SJSA1 (cell line): ENCODE measurements at places on chromosomes 16 and 17.
A peak's percentile ranks its signal among the peaks of the same experiment; 100 is the strongest.

DNA sequence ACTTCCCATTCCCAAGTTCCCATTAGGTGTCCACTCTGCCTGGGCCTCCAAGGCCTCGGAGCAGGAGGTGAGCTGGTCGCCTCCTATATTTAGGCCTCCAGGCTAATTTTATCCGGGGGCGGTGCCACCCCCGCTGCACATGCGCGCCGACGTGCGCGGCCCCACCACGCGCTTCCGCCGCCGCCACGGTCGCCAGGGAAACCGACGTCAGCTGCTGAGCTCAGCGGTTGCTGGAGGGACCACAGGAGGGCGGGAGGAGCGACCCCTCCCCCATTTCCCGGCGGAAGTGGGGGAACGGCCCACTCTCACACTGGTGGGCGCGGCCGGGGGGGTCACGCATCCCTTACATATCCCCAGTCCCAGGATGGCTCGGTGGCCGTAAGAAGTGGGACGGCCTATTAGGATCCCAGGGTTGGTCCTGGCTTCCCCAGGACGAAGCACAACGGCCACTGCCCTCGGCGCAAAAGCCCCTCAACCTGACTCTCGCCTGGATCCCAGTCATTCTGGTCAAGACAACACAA is 1.0 kb downstream of the PER1 start:
- H3K27me3 ChIP-seq = no peaks in the 10 kb centered on the region
- peak overlapping the region; percentile 61 for H3K27ac ChIP-seq
- peak; percentile 81 for DNase-seq

DNA sequence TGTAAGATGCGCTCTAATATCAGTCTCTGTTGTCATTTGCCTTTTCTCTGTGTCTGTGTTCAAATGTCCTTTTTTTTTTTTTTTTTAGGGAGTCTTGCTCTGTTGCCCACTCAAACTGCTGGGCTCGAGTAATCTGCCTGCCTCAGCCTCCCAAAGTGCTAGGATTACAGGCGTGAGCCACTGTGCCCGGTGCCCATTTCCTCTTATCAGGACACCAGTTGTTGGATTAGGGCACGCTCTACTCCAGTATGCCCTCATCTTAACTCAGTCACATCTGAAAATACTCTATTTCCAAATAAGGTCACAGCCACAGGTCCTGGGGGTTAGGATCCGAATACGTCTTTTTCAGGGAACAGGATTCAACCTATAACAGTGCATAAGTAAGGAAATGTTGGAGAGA is 1.9 kb upstream of the TRIM47 start:
- peaks cover 12% of the 10 kb centered on the region; the same call in 1 of the 2 replicates for H3K36me3 ChIP-seq
- H3K4me3 ChIP-seq = no peak overlapping the region
- H3K4me1 ChIP-seq = peaks cover 31% of the 10 kb centered on the region

DNA sequence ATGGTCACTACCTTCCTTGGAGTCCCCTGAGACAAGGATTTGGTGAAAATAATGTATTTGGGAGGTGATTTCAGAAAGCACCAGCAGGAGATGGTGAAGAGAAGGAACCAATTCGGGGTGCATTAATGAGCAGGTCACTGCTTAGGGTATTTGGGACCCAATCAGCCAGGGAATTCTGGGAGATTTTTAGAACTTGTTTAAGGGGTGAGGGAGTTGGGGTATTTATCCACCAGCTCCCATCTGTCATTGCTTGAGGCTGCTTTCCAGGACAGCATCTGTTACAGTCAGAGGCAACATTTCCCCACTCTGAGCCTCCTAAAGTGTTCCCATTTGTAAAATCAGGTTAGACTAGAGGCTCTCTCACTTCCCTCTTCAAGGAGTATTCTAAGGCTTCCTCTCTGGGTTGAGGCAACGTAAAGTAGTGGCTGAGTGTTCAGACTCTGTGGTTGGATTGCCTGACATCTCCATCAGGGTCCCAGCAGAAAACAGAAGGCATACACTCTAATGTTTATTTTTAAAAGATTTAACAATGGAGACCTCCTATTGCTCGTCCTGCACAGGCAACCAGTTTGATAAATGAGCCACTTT is 60.9 kb downstream of the CLEC19A start:
- no peak overlapping the region for H3K4me3 ChIP-seq
- H3K4me1 ChIP-seq = no peaks in the 10 kb centered on the region
- no peak for DNase-seq
- no peak overlapping the region for H3K27ac ChIP-seq
- no peaks in the 10 kb centered on the region for H3K27me3 ChIP-seq
- H3K36me3 ChIP-seq = no peaks in the 10 kb centered on the region

- no peak overlapping the region for H3K4me3 ChIP-seq
- no peaks in the 10 kb centered on the region for H3K27me3 ChIP-seq
- DNase-seq = no peak
- H3K4me1 ChIP-seq = no peaks in the 10 kb centered on the region
- H3K27ac ChIP-seq = no peak overlapping the region
Observed at GRCh38 chr17:31428512-31428911, 37.0 kb downstream of the RAB11FIP4 start.

DNA sequence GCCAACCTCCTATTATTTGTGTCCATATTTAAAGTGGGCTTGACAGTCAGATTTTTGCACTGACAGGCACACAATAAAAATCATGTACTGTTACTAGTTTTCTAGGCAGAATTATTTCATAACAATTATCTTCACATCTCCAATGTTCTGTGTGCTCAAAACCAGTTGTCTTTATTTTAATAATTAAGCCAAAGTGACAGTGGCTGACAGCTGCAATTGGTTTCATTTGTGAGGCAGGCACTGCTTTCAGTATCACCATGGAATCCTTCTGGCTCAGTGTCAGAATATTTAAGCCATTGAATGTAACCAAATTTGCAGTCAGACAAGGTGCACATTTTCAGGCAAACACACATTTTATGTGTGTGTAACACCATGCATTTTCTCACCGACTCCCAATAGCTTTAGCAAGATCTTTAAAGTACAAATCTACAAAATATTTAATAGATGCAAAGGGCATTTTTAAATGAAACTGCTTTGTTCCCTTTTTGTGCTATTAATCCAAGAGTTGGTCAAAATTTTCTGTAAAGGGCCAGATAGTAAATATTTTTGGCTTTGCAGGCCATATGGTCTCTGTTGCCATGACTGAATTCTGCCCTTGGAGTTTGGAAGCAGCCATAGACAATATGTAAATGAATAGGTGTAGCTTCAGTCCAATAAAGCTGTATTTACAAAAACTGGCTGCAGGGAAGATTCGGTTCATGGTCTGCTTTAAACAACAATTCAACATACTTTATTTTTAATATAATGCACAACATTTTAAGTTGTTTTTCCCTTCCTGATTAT is 486.0 kb downstream of the KCNJ2 start:
- no peak overlapping the region for H3K4me3 ChIP-seq
- DNase-seq = no peak
- no peaks in the 10 kb centered on the region for H3K27me3 ChIP-seq
- H3K27ac ChIP-seq = no peak overlapping the region

GRCh38 chr16:28038409-28038808 is 25.1 kb downstream of the GSG1L start:
- no peaks in the 10 kb centered on the region for H3K36me3 ChIP-seq
- H3K4me3 ChIP-seq = no peak overlapping the region
- H3K4me1 ChIP-seq = no peaks in the 10 kb centered on the region

GRCh38 chr17:41490000-41490990 is 585 bp upstream of the KRT36 start:
- peaks cover 15% of the 10 kb centered on the region for H3K4me1 ChIP-seq
- H3K36me3 ChIP-seq = no peaks in the 10 kb centered on the region
- no peak overlapping the region for H3K27ac ChIP-seq
- no peak for DNase-seq
- H3K27me3 ChIP-seq = no peaks in the 10 kb centered on the region

DNA sequence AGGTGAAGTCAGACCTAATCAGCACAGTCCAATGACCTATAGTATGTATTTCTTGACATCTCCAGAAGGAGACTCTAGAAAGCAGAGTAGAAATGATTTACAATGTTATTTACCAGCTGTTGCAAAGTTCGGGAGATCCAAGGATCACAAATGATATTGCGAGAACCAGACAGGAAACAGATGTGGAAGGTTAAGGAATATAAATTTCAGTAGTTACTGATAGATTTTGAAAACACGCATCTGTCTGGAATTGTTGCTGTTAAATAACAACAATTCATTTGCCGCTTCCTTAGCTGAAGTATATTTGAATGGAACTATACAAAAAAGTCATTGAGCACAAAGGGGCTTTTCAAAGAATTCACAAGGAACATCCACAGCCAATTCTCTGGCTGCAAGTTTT is 72.0 kb downstream of the STXBP4 start:
- H3K36me3 ChIP-seq = no peaks in the 10 kb centered on the region
- H3K4me3 ChIP-seq = no peak overlapping the region
- H3K27ac ChIP-seq = no peak overlapping the region
- no peaks in the 10 kb centered on the region for H3K27me3 ChIP-seq
- H3K4me1 ChIP-seq = no peaks in the 10 kb centered on the region

DNA sequence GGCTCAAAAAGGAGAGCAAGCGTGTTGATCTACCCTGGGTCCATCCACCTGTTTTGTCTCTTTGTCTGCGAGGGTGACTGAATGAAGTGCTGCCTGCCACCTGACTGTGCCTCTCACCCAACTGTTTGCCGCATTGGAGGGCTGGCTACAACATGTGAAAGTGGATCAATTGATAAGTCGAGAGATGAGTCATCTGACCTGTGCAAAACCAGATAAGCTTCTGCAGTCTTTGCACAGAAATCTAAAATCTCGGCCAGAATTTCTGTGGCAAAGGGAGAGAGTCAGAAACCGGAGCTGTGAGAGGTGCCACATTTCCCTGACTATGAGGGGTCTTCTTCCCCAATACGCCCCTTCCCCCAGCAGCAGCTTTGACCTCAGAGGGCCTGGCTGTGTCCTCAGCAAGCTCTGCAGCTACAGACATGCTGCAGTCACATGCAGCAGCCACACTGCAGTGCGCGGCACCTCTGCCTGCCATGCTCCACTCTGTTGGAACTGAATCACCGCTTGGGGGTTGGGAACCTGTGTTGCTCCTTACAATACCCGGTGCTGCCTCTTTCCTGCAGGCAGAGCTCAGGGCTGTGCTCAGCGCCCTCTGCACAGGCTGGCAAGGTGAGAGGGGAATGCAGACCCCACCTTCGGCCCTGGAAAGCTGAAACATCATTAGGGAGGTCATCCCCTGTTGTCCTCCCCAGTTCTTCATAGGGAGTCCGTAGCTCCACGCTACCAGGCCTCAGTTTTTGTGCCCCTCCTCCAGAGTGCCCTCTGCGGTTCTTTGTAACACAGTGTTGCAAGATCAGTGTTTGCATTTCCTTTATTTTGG is 16.2 kb upstream of the HAS3 start:
- H3K36me3 ChIP-seq = no peaks in the 10 kb centered on the region
- no peak overlapping the region for H3K4me3 ChIP-seq
- DNase-seq = no peak

DNA sequence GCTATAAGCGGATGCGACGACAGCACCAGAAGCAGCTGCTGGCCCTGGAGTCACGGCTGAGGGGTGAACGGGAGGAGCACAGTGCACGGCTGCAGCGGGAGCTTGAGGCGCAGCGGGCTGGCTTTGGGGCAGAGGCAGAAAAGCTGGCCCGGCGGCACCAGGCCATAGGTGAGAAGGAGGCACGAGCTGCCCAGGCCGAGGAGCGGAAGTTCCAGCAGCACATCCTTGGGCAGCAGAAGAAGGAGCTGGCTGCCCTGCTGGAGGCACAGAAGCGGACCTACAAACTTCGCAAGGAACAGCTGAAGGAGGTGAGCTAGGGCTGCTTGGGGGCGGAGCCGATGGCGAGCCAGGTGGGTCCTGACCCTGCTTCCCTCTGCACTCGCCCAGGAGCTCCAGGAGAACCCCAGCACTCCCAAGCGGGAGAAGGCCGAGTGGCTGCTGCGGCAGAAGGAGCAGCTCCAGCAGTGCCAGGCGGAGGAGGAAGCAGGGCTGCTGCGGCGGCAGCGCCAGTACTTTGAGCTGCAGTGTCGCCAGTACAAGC is 10.1 kb downstream of the HIRIP3 start:
- H3K4me3 ChIP-seq = no peak overlapping the region
- no peaks in the 10 kb centered on the region for H3K27me3 ChIP-seq
- no peak overlapping the region for H3K27ac ChIP-seq
- no peak for DNase-seq

DNA sequence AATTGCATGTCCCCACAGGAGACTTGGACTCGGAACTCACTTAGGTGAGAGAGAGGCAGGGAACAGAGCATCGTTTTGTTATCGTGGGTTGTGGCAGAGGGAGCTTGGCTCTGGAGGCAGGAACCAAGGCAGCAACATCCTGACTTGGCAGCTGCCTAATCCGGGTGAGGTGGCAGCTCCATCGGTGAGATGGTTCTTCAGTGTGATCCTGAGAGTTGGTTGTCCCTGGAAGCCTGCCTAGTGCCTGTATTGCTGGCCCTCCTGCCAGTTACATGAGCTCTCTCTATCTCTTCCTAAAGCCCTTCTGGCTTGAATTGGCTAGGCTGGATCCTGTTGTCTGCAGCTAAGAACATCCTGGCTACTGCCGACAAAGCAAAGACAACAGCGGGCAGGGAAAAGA is 19.9 kb upstream of the SEC14L1 start:
- DNase-seq = no peak
- H3K27ac ChIP-seq = peak overlapping the region; percentile 99
- no peaks in the 10 kb centered on the region for H3K27me3 ChIP-seq
- no peaks in the 10 kb centered on the region; the same call in 1 of the 2 replicates for H3K36me3 ChIP-seq
- H3K4me1 ChIP-seq = peaks cover 51% of the 10 kb centered on the region

DNA sequence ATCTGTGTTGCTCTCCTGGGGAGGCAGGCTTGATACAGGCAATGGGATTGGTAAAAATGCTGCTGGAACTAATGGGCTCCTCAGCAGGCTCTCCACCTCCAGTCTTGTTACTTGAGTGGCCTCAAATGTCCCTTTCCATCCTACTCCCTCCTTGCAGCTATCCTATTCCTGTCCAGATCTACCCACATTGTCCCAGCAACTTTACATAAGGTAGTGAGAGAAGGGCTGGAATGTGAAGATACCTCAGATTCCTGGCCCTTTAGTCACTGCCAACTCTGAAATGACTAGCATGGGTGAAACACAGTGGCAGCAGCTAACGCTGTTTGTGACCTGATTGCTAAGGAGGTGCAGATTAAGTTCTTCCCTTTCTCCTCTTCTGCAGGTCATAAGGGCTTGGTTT is 210.1 kb upstream of the HS3ST4 start:
- no peaks in the 10 kb centered on the region for H3K4me1 ChIP-seq
- H3K36me3 ChIP-seq = no peaks in the 10 kb centered on the region
- no peak overlapping the region for H3K4me3 ChIP-seq
- no peaks in the 10 kb centered on the region for H3K27me3 ChIP-seq
- no peak overlapping the region for H3K27ac ChIP-seq
- DNase-seq = peak; percentile 6

DNA sequence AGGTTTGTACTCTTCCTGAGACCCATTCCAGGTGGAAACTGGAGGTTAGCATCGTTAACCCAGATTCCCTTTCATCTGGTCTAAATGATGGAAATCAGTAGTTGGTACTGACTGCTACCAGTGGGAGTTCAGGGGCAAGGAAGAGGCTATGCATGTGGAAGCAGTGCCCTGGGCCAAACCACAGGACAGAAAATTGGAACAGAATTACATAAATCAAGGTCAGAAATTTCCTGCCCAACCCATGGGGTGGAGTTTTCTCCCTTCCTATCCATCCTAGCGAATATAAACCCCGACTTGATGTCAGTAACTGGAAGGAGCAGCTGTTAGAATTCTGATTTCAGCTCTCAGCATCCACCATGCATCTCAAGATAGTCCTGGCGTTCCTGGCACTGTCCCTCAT is at the start of gene AOC2:
Gene AOC2, plus strand, starts transcription at position 310 of the 400 bp plus-strand sequence. Its CDS starts 47 bp downstream, at position 357.
- H3K4me3 ChIP-seq = no peak within 1 kb of the TSS
- peaks cover 61% of the 10 kb centered on the region for H3K36me3 ChIP-seq
- DNase-seq = no peak
- H3K27me3 ChIP-seq = peaks cover 7% of the 10 kb centered on the region; the same call in 1 of the 2 replicates
- H3K4me1 ChIP-seq = no peaks in the 10 kb centered on the region
- H3K27ac ChIP-seq = no peak within 1 kb of the TSS

- DNase-seq = no peak
- H3K4me3 ChIP-seq = no peak overlapping the region
- H3K4me1 ChIP-seq = peaks cover 21% of the 10 kb centered on the region
Observed at GRCh38 chr17:38559051-38559879, 46.5 kb downstream of the SRCIN1 start.
